ENCODE measurements at places on chromosomes 5 and 9.

- no peak for DNase-seq
Observed at GRCh38 chr5:132363431-132364112, 5.9 kb upstream of the SLC22A5 start.

- DNase-seq, result no peak
Observed at GRCh38 chr9:107388890-107389289, 100.7 kb downstream of the KLF4 start.

GRCh38 chr5:23877847-23878246 lies 370.4 kb downstream of the PRDM9 start:
- DNase-seq, result no peak

- DNase-seq, result no peak
Observed at GRCh38 chr5:102792705-102793104, 37.6 kb downstream of the PAM start.

GRCh38 chr5:123696921-123697341 lies 185.0 kb downstream of the CSNK1G3 start:
- no peak for DNase-seq

- no peak for DNase-seq
Observed at GRCh38 chr5:39353717-39354399, 10.4 kb downstream of the C9 start.

GRCh38 chr5:140574165-140574564 lies 9.5 kb downstream of the SLC35A4 start:
- DNase-seq, result no peak

DNA sequence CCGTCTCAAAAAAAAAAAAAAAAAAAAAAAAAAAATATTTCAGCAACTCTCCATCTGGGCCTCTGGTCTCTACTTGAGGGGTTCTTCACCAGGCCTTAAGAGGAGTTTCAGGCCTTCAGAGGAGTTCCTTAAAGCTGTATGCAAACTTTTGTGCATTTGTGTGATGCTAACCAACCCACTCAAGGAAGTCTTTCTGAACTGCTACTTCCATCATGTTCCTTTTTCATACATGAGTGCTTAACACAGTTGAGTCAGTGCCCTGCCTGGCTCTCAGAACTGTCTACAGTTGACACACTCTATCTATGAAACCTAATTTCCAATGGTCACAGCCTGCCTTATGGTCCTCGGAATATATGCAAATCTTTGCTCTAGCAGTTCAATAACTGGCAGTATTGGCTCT lies 146.5 kb downstream of the MEF2C start:
- no peak for DNase-seq

DNA sequence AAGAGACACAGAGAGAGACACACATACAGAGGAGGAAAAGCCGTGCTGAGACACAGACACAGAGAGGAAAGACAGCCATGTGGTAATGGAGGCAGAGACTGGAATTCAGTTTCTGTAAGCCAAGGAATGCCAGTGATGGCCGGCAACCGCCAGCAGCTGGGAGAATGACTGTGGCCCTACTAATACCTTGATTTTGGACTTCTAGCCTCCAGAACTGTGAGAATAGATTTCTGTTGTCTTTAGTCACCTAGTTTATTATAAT lies 90.2 kb downstream of the TARS1 start:
- DNase-seq, result no peak

DNA sequence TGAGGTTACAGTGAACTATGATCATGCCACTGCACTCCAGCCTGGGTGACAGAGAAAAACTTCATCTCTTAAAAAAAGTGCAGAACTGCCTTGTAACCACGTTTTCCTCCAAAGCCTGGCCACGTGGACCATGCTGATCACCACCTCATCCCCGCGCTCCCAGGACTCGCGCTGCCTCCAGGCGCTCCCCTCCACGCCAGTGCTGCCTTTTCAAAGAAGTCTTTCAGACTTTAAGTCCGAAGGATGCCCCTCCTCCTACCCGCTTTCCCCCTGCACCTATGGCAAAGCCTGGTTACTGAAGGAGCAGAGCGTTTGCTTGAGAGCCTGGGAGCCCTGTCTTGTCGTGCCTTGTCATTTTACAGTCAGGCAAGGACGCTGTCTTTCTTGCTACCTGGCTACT lies 43.8 kb downstream of the HABP4 start:
- DNase-seq, result no peak

- peak; percentile 66 for DNase-seq
Observed at GRCh38 chr9:126615245-126615790, 1.6 kb downstream of the LMX1B start.

DNA sequence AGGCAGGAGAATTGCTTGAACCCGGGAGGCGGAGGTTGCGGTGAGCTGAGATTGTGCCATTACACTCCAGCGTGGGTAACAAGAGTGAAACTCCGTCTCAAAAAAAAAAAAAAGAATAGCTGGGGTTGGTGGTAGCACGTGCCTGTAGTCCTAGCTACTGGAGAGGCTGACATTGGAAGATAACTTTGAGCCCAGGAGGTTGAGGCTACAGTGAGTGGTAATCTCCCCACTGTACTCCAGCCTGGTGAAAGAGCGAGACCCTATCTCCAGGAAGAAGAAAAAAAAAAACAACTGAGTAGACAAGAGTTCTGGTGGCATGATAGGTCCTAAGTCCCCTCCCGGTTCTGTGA lies 26.3 kb downstream of the GOLGA2 start:
- DNase-seq, result no peak

GRCh38 chr9:131397100-131397790 lies 3.4 kb downstream of the PRRC2B start:
- DNase-seq, result no peak

DNA sequence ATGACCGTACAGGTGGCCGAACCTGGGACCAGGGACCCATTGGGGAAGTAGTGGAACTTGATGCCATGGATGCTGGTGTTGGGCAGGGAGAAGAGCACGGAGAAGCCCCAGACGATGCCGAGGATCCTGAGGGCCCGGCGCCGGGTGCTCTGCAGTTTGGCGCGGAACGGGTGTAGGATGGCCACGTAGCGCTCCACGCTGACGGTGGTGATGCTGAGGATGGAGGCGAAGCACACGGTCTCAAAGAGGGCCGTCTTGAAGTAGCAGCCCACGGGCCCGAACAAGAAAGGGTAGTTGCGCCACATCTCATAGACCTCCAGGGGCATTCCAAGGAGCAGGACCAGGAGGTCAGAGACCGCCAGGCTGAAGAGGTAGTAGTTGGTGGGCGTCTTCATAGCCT lies 585 bp downstream of the NMUR2 start:
- DNase-seq, result no peak

DNA sequence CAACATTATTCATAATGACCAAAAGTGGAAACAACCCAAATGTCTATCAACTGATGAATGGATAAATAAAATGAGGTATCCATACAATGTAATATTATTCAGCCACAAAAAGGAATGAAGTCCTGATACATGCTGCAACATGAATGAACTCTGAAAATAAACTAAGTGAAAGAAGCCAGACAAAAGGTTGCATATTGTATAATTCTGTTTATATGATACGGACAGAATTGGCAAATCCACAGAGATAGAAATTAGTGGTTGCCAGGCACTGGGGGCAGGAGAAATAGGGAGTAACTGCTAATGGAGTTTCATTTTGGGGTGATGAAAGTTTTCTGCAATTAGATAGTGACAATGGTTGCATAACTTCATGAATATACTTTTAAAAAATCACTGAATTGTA lies 47.0 kb downstream of the KIF24 start:
- DNase-seq, result no peak

DNA sequence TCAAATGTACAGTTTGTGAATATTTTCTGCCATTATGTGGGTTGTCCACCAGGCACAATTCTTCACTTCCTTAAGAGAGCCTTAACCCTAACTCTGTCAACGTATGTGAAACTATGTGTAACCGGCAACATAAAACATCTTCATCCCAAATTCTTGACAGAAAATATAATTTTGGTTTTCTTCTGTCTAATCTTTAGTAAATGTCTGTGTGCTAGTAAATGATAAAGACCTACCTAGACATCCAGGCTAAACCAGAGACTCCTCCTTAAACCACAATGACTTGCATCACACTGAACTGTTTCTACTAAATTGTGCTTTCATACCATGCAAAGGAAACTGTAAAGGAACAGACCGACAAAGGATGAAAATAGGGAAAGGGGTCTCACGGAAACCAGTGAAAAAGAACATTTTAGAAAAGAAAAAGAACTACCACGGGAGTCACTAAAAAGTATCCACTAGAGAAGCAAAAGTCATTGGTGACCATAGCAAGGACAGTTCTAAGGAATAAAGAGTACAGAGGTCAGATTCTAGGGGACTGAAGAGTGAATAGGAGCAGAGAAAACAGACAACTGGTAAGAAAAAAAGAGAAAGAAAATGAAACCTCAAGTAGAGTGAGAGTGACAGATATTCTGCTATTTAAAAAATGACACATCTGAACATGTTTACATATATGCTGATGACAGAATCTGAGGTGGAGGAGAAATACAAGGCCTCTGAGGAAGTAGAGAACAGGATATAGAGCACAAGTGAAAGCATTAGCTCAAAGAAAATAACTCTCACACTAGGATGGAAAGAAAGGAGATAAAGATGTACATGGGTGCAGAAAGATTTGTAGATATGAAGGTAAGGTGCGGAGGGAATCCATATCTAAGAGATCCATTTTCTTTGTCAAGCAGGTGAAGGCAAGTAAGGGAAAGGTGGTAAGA lies 49.4 kb downstream of the FNIP1 start:
- no peak for DNase-seq

GRCh38 chr5:62343428-62343827 lies 37.4 kb downstream of the KIF2A start:
- no peak for DNase-seq

- DNase-seq, result no peak
Observed at GRCh38 chr9:70578720-70579119, 164.3 kb upstream of the KLF9 start.

GRCh38 chr5:15983392-15983791 lies 196.2 kb downstream of the MARCHF11 start:
- DNase-seq, result no peak

- no peak for DNase-seq
Observed at GRCh38 chr5:162240734-162241133, 173.2 kb downstream of the GABRG2 start.

GRCh38 chr5:81924442-81924841 lies 47.4 kb upstream of the ATG10 start:
- DNase-seq, result no peak

All from CD8-positive, alpha-beta T cell (primary cell).